ACHN (cell line): ENCODE measurements at places on chromosomes 3 and 15.

DNA sequence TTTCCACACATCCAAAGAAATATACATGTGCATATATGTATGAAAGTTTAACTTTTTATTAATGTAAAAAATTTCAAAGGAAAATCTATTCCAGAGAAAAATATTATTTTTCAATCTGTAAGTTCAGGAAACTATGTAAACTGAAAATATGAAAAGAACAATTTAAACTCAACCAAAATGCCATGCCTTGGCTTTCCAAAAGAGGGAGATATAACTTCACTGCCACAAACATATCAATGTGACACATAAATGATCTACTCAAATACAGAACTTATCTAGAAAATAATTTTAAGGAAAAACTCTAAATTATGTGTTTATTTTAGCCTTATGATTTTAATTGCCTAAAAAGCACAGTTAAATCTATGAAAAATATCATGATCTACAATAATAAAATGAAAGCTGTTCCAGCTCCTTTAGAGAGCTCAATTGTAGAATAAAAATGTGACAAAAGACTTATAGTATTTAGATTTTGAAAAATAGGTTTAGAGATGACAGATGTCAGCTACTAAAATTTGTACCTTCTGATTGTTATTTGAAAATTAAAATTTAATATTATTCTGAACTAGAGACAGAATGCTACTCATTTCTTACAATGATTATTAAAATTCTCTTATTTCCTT, 94.8 kb downstream of the GBE1 start:
- DNase-seq, result peak; percentile 26

DNA sequence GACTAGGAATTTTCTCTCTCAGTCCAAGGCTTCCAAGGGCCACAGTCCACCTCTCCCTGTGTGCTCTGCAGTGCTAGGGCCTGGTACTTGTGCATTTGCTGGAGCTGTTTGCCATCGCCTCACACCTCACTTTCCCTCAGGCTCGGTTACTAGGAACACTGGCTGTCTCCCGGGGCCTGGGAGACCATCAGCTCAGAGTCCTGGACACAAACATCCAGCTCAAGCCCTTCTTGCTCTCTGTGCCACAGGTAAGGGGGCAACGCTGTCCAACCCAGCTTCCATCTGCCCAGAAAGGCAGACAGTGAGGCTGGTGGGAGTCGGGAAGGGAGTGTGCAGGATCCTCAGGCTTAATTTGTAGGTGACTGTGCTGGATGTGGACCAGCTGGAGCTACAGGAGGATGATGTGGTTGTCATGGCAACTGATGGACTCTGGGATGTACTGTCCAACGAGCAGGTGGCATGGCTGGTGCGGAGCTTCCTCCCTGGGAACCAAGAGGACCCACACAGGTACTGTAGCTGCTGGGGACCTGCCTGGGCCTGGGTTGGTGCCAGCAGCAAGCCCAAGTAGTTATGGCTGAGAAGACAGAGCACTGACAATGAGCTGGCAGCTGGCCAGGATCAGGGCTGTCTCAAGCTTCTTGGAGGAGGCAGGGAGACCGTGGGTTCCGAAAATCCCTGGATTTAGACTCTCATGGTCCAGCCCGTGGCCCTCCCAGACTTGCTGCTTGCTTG, 3.4 kb downstream of the PPM1M start:
- no peak for DNase-seq

DNA sequence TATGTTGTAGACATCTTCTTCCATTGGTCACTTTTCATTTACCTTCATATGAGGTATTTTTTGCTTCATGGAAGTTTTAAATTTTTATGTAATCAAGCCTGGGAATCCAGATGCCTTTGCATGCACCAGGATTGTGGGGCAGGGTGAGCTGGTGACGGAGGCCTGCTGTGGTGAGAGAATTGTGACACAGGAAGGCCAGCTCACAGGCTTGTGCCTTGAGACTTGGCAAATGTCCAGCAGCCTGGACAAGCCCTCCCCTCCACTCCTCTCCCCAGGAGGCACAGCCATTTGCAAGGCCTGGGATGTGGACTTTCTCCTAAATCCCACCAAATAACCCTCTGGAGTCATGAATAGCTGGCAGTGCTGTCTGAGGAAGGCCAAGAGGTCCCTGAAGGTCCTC, 67.4 kb downstream of the RHCG start:
- no peak for DNase-seq

GRCh38 chr3:113249601-113250000, 38.2 kb downstream of the BOC start:
- no peak for DNase-seq

DNA sequence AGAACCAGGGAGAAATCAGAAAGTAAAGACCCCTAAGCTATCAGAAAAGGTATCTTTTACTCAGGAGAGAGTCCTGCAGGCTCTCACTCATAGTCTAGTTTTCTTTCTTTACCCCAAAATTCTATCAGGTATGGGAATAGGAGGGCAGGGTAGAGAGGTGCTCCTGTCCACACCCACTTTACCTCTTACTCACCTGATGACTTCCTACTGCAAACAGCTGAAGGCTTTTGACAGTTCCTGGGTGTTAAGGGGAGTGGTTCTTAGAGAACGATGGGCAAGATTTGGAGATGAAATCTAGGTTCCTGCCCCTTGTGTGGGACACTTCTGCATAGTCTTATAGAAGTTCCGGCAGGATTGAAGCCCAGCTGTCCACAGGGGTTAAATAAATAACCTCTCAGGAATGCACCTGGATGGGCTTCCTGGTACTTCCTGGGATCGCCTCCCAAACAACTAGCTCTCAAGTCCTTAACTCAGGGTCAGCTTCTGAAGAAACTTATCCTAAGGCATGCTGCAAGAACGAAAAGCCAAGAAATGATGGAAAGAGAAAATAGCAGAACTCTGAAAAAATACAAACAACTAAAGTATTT, 10.8 kb upstream of the TNFAIP8L3 start:
- DNase-seq, result no peak

- no peak for DNase-seq
Observed at GRCh38 chr3:29502771-29503170, 221.9 kb downstream of the RBMS3 start.

GRCh38 chr3:39011191-39011736, 40.5 kb downstream of the SCN11A start:
- DNase-seq, result no peak

DNA sequence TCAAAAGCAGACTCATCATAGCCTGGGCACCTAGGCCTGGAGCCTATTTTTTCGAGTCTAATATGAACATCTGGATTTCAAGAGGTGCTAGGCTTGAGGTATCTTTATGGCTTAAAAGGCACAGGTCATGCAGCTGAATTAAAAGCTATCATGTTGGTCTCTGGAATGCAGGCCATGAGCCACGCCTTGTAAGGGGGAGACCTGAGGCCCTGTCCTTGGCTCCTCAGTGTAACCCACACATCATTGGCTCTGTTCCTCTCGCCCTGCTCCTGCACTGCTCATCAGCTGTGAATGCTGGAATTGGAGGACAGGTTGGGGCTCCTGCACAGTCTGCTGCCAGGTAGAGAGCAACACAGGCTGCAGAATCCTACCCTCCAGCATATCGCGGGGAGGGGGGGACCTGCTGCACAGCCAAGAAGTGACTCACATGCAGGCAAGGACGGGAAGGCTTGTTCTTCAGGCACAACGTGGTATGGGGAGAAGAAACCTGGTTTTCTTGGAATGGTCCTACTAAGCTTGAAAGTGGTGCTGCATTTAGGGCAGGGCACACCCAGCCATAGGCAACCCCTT, 146.0 kb downstream of the CHST2 start:
- no peak for DNase-seq

DNA sequence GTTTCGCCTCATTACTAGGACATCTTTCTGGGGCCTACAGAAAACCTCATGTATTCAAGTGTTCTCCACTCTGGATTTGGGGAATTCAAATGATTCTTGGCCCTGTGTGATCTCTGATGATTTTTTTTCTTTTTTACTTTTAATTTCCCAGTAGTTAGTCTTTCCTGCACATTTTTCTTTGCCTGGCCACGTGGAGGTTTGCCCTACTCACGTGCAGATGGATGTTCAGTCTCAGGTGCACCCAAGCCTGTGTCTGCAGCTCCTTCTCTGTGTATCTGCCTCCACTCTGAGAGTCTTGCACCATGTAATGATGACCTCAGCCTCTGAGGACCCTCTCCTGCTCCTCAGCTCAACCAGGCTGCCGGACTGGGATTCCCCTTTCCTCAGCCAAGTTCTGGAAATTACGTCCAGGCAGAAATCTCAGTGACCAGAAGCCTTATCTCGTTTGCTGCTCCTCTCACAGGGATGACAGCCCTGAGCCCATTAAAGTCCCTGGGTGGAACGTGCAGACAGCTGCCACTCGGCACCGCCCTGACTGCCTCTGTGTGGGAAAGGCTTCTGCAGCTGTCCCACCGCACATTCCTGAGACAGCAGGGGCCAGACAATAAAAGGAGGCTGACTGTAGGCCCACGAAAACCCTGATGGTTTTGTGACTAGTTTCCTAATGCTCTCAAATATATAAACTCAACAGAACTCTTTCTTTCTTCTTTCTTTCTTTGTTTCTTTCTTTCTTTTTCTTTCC, 31.4 kb upstream of the GABRB3 start:
- DNase-seq, result no peak

DNA sequence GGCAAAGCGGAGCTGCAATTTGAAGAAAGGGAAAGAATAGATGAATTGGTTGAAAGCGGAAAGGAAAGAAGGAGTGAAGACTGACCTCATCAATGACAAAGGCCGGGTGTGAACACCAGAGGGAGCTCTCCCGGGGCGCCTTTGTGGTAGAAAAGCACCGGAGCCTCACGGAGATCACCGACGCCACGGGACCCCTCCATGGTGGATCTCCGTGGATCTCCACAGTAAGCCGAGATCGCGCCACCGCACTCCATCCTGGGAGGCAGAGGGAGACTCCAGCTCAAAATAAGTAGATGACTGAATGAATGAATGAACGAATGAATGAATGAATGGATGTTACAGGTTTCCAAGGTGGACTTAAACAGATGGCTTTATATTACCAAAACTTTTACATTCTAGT, 25.0 kb downstream of the GPR160 start:
- DNase-seq, result no peak

GRCh38 chr15:39556461-39556860, 24.4 kb upstream of the THBS1 start:
- DNase-seq, result no peak

- DNase-seq, result no peak
Observed at GRCh38 chr15:30055604-30056003, 27.2 kb upstream of the GOLGA8J start.

DNA sequence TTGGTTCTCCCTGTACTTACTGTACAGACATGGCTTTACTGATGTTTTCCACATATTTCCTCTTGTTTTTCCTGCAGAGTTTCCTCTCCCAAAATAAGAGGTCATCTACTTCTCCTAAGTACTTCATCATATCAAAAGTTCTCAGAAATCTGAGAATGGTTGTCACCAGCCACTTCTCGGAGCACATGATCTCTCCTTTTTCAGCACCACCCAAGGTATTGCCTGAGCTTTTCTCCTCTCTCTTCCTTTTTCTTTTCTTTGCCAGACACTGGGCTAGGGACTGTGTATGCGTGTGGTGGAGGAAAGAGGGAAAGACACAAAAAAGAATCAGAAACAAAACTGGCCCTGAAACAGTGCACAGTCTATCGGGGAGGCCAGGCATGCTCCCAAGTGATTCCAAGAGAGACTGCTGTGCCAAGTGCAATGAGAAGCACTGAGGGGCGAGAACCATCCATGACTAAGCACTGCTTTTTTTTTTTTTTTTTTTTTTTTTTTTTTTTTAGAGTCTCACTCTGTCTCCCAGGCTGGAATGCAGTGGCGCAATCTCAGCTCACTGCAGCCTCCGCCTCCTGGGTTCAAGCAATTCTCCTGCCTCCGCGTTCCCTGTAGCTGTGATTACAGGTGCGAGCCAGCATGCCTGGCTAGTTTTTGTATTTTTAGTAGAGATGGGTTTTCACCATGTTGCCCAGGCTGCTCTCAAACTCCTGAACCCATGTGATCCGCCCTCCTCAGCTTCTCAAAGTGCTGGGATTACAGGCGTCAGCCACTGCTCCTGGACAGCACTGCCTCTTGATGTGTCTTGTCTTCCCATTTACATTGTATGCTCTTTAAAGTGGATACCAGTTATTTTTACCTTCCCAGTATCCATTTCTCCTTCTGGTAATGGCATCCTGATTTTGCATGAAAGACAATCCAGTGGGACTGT, 194.0 kb upstream of the FEZF2 start:
- DNase-seq, result peak; percentile 56

- no peak for DNase-seq
Observed at GRCh38 chr15:69881766-69882165, 216.0 kb downstream of the TLE3 start.

DNA sequence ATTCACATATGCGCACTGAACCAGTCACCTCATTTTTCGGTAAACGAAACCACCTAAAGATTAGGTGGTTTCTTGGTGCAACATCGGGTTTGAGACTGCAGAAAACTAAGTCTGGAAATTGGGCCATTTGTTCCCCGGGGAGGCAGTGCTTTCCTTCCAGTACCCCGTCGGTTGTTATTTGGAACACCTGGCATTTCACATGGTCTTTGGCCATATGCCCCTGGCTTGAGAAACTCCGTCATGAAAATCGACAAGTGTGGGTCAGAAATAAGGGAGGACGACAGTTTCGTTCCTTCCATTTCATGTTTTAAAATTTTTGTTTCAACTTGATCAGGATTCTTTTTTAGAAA, 544 bp upstream of the GATM start:
- no peak for DNase-seq

GRCh38 chr3:44649709-44650108, 1.2 kb downstream of the ZNF35 start:
- DNase-seq, result no peak

- no peak for DNase-seq
Observed at GRCh38 chr15:78419367-78419766, 18.6 kb upstream of the IREB2 start.

GRCh38 chr3:114332342-114333179, 38.7 kb downstream of the TIGIT start:
- no peak for DNase-seq

DNA sequence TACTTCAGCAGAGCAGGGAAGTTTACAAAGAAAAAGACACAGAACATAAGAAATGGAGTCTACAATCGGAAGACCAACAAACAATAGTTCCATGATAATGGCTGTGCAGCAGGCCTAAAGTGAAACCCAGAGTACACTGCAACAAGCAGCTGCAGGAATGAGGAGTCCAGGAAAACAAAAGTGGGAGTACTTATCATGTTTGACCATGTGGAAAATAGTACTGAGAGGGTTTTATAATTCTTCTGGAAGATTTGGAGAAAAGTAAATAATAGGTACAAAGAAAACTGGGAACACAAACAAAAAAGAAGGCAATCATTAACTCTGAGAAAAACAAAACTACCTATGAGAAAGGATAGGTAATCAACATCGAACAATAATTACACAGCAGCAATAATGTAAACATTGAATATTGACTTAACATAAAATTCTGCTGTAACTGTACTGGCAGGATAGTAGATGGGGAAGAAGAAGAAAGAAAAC, 87.5 kb downstream of the NEK10 start:
- DNase-seq, result no peak

- peak; percentile 90 for DNase-seq
Observed at GRCh38 chr3:14452740-14453710, 50.6 kb downstream of the SLC6A6 start.
